Putamen (tissue), 1 donor: ENCODE measurements at places on chromosomes 2 and 18.

DNA sequence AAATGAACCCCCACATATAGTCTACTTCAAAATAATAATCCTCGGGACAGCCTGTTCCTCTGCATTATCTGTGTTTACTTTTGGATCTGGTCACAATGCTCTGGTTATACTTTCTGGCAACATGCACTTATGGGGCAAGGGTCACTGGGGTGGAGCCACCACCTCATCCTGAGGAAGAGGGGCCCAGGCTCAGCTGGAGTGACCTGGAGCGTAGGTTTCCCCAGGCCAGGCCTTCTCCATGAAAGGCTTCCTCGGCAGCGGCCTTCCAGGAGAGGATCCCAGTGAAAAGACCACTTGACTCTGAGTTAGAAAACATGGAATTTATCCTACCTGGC is 237.4 kb downstream of the SETBP1 start:
- DNase-seq, result no peak

- no peak for DNase-seq
These were observed 34.9 kb downstream of the CIB4 start for GRCh38 chr2:26605999-26606846.

- DNase-seq, result no peak
These were observed 7.9 kb downstream of the ARL4C start for GRCh38 chr2:234488913-234489451.

DNA sequence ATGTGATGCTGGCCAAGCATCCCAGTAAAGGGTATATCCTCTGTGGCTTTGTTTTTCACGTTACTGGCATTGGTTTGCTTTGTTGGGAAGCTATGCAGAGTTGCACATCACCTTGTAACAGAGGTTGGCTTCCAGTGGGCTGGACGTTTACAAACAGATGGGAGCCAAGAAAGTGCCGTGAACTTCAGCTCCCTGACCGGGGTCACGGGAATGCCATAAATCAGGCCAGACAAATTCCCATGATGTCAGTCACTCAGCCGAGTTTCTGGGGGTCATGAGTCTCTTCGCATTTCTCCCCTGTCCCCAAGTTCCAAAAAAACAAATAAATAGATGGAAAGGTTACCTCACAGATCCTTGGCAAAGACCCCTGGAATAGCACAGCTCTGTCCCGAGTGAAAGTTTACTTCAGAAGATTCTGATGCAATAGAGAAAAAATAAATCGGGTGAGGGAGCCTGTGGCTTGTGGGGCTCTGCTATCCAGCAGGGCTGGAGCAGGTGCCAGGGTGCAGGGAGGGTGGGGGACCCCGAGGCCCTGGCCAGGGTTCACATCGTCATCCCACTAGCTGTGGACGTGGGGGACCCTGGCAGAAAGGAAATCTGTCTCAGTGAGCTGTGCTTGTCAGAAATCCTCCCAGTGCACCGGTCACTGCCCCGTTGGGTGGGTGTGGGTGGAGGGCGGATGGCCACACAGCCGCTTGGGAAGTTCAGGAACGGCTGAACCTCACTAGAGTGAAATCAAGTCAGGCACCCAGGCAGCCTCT is 27.8 kb downstream of the TWIST2 start:
- DNase-seq, result no peak

DNA sequence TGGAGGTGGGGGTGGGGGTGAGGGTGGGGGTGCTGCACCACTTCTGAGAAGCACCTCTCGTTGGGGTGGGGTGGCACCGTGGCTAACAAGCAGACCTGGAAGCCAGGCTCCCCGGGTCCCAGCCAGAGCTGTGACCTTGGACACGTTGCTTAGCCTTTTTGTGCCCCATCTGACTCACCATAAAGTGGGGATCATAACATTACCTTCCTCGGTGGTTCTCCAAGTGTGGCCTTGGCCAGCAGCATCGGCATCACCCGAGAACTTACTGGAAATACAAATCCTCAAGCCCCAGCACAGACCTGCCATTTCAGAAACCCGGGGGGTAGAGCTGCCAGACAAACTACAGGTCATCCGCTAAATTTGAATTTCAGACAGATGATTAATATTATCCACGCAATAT is 58.7 kb upstream of the SLC66A3 start:
- no peak for DNase-seq

- no peak for DNase-seq
These were observed 40.3 kb upstream of the FBXO11 start for GRCh38 chr2:47946593-47946992.

- no peak for DNase-seq
These were observed 28.2 kb upstream of the ZC3H15 start for GRCh38 chr2:186457908-186458307.

DNA sequence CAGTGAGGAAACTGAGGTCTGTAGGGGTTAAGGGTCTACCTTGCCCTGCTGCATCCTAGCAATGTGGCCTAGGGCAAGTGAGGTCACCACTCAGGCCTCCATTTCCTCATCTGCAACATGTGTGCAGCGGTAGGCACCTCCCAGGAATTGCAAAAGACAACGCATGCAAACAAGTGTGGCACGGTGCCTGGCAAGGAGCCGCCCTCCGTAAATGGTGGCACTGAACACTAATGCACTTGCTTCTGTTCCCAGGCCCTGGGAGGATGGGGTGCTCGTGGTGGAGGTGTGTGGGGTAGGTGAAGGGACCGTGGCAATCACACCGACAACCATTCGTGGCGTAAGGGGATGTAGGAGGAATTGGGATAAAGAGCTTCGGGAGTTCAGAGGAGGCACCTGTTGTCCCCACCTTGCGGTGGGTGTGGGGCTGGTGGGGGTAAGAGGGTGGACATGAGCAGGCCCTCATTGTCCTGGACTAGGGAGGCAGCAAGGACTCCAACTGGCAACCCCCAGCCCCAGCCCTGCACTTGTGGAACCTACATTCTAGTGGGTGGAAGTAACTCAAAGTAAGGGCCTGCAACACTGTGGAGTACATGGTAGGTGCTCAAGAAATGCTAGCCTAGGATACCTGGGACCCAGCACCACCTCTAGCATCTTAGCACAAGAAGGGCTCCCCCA is 26.0 kb downstream of the ATOH8 start:
- DNase-seq, result no peak

GRCh38 chr18:495017-495416 is 5.5 kb downstream of the COLEC12 start:
- DNase-seq, result no peak

- no peak for DNase-seq
These were observed 6.1 kb upstream of the GMPPA start for GRCh38 chr2:219492575-219492974.

DNA sequence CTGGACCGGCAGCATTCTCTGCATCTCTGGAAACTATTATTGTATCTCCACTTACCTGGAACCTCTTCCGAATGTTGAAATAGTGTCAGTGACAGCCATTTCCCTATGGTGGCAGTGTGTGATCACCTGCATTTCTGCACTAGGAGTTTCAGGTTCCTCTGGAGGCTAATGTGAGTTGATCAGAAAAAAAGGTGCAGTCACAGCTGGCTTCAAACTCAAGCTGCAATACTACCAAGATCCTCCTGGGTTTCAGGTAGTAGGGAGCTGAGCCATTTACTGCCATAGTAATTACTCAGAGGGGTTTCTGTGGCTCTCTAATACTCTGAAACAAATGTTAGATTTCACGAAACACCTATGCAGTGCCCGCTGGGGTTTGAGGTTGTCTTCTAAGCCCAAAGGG is 183.5 kb upstream of the OSR1 start:
- no peak for DNase-seq

GRCh38 chr2:126774761-126775160 is 118.8 kb downstream of the GYPC start:
- DNase-seq, result no peak

- no peak for DNase-seq
These were observed 11.7 kb downstream of the SFT2D3 start for GRCh38 chr2:127712999-127713398.

- no peak for DNase-seq
These were observed 97.1 kb upstream of the TMEM178A start for GRCh38 chr2:39568561-39569006.

GRCh38 chr2:134229540-134229939 is 24.3 kb upstream of the MGAT5 start:
- DNase-seq, result no peak

GRCh38 chr2:48566592-48567310 is 36.8 kb downstream of the STON1 start:
- DNase-seq, result no peak

DNA sequence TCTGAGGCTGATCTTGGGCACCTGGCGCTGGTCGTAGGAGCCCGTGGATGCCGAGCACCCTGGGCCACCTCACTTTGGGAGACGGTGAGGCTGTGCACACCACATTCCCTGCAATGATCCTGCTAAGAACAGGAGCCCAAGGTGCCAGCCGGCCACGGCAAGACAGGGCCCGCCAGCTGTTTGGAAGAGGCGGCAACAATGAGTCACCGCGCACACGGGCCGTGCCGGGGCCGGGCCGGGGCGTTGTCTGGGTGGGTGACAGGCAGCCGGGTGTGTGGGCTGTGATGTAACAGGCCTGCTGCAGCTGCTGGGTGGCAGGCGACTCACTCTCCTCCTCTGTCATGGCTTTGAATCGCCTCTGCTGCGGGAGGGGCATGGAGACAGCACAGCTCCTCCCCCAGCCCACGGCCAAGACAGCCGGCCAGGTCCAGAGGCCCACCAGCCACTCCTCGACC is 49.7 kb upstream of the ODC1 start:
- DNase-seq, result no peak

DNA sequence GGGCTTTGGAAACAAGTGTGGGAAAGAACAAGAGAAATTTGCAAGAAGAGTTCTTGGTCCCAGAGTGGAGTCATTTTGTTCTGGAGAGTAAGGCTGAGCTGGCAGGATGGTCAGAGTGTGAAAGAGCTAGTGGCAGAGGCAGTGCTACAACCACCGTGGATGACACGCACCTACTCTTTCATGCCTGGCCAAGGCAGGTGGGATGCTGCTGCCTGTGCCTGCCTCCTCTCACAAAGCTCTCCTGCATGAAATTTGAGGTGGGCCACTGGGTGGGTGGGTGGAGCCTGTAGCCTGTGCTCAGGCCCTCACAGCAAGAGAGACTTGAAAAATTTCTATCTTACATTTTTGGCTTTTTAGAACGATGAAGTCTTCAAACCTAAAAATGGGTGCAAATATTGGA is 9.4 kb upstream of the INO80C start:
- no peak for DNase-seq
